ENCODE measurements at places on chromosomes 16 and 17.

DNA sequence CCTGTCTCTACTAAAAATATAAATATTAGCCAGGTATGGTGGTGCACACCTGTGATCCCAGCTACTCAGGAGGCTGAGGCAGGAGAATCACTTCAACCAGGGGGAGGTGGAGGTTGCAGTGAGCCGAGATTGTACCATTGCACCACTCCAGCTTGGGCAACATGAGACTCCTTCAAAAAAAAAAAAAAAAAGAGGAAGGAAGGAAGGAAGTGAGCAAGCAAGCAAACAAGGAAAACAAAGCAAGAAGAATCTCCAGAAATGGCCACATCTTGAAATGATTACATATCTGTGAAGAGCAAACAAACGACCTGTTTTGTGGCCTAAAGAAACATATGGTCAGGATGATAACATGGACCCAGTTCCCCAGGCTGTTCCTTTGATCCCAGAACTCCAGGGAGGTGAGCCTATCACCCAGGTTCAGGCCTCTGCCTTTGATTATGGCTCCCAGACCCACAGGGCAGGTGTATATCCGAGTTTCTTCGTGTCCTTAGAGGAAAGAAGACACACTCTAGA, 8.9 kb downstream of the ACOX1 start:
- no peak for DNase-seq

DNA sequence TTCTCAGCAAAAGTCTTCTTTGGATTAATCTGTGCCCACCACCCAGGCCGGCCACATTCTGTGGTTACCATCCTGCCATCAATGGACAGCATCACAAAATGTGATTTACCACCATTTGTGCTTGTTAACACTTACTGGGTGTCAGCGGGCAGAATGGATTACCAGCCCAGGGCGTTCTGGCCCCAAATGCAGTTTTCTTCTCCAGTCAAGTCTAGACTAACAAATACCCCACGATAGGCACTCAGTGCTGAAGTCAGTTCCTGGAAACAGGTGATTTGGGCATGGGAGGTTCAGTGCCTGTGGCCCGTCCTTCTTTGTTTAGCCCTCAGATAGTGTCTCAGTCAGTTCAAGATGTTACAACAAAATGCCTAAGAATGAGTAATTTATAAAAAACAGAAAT, 38.8 kb upstream of the PHOSPHO1 start:
- DNase-seq = no peak

GRCh38 chr17:38892620-38893019, 22.8 kb downstream of the LASP1 start:
- no peak for DNase-seq

DNA sequence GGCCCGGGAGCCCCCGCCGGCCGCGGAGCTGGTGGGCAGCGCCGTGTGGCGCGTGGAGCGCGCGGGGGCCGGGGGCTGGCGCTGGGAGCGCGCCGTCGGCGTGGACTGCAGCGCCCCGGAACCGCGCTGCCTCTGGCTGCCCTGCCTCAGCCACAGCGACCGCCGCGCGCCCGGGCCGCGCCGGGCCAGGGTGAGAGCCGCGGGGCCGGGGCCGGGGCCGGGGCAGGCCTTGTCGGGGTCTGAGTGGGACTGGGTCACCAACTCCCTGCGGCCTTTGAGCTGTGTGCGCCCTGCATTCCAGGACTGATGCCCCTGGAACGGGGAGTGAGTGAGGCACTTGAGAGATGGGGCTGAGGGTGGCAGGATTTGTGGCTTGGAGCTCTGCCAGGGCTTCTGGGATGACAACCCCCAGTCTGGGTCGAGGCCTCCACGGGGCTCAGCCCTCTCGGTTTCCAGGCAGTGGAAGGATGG, 25.7 kb downstream of the ARHGAP23 start:
- DNase-seq = peak; percentile 56

- DNase-seq = no peak
These were observed 9.7 kb downstream of the ENPP7 start for GRCh38 chr17:79740413-79740812.

DNA sequence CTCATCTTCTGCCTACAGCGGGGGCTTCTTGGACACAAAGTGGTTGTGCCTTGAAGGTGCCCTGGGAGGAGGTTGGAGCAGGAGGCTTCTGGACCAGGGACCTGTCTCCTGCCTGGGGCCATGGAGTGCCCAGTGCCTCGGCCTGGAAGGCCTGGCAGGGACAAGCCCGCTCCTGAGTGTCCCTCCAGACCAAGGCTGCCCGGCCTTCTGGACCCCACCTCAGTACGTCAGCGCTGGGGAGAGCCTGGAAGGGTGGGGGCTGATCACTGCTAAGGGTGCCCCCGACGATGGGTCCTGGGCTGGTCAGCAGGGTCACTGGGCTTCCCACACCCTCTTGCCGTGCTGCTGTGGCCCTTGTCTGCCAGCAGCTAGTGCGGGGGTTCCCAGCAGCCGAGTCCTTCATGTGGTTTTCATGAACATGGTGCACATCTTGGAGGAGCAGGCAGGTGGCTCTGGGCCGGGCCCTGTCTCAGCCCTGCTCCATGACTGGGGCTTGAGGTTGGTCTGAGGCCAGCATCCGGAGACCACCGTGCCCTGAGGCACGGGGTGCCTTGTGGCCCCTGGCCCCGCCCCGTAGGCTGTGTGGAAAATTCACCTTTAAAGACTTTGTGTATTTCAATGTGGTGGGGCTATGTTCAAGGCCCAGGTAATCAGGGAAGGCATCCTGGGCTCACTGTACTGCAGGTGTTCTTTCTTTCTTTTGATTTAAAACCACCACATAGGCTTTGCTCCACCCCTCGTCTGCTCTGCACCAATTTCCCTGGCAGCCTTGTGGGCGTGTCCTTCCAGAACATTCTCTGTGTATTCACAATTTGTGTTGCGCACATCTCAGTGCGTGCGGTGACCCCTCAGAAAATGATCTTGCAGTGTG, 22.4 kb downstream of the MGRN1 start:
- DNase-seq = no peak

DNA sequence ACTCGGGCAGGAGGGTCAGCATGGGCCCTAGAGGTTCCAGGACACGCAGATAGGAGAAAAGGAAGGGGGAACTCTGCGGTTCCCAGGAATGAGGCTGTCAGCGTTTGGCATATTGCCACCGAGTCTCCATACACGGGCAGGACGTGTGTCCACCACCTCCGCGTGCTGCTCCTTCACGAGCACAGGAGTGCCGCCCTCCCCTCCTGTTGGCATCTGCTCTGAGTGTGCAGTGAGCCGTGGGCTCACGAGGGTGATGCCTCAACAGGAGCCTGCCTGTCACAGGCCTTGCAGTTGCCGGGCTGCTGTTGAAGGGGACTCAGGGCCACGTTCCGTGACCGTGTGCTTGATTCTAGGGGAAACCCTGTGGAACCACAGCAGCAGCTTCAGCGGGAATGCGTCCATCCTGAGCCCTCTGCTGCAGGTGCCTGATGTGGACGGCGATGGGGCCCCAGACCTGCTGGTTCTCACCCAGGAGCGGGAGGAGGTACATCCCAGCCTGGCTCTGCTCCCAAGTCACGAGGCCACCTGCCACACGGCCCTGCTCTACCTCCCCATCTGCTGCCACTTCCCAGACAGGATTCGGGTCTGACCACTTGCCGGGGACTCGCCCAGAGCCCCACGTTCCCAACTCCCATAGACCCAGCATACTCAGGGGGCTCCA, 14.6 kb downstream of the RGS11 start:
- no peak for DNase-seq

GRCh38 chr17:49494399-49494985, 601 bp upstream of the NGFR start:
- DNase-seq = no peak

DNA sequence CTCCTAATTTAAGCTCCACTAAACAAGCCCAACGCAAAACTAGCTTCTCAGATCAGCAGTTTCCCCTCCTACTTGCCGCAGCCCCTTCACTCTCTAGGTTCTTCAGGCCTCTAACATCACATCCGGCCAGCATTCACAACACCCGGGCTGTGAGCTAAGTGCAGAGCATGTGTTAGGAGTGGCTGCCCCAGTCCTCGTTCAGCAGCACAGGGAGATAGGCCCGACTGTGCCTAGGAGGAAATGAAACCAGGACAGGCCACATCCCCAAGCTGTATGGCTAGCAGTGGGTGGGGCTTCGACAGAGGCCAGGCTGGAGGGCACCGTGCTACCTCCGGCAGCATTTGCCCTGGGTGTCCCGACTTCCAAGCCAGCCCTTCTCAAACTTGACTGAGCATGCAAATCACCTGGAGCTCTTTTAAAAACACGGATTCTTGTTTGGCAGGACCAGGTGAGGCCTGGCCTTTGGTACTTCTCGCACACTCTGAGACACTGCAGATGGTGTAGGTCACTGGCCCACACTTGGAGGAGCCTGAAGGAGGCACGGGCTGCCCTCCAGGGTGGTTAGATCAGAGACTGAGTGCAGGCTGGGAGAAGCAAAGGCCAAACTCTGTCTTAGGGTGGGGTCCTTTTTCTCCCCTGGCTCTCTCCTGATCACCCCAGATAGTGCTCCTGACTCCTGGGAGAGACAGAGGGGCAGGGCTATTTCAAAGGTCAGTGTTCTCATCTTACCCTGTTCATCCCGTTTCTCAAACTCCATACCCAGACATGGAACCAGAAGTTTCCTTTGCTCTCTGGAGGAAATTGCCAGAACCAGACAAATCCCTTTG, 202.0 kb downstream of the C16orf78 start:
- peak; percentile 96 for DNase-seq

DNA sequence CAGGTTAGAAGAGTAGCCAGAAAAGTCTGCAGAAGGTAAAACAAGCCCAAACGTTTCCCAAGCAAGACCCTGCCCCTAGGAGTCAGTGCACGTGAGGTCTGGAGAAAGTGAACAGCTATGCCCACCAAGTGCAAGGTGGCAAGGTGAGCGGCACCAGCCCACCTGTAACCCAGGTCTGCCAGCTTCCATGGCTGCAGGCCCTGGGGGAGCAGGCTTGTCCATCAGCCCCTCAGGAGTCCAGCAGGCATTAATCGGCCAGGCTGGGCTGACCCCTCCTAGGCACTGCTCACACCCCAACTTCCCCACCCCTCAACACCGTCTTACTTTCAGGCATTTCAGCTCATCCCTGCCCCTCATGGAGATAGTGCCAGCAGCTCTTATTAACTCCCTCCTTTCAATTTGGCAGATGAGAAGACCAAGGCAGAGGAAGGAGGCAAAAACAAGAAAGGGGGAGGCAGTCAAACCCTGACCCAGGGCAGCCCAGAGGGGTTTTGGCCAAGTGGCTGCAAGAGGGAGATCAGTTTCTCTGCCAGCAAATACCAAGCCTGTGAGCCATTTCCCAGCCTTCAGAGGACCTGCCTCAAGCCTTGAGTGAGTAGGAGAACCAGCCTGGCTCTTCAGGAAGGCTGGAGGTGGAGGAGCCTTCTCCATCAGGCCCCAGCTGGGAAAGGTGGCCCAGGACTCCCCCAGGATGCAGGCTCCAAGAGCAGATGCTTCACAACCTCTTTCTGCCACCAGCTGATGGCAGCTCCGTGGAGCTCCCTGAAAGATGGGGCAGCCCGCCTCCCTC, 14.7 kb downstream of the BEAN1 start:
- DNase-seq = no peak

DNA sequence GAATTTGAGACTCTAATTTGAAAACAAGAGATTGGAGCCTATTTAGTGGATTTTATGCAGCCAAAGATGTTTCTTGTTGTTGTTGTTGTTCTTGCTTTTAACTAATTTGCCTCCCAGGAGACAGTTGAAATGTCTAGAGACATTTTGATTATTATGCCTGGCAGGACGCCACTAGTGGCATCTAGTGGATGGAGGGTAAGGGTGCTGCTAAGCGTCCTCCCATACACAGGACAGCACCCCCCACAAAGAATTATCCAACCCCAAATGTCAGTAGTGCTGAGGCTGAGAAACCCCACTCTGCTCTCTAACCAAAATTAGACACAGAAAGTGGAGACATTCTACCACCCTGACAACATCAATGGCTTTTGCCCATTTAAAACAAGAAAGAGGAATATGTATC, 15.4 kb upstream of the HSBP1 start:
- no peak for DNase-seq

DNA sequence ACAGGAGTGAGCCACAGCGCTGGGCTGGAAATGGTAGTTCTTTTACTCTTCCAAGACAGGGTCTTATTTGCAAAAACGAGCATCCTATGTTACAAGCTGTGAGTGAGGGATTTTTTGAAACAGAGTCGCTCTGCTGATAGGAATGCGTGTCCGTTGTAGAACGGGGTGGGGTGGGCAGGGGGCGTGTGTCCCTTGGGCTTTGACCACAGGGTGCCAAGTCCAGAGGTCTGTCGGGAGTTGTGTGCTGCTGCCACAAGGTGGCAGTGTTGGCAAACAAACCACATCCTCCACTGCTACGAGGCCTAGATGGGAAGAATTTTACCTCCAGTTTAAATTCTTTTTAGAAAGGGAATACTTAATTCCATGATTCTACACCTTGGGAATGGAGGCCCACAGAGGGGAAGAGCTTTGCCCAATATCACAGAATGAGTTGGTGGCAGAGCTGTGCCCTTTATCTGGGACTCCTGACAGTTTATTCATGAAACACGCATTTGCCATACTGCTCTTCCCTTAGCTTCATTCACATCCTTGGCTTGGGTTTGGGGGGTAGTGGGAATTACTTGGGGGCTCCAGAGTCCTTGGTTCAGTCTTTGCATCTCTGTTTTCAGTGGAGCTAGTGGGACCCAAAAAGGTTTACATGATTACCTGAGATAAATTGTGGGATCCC, 30.6 kb upstream of the ETV4 start:
- DNase-seq = peak; percentile 74

GRCh38 chr17:75380315-75380714, 25.2 kb downstream of the GRB2 start:
- no peak for DNase-seq

DNA sequence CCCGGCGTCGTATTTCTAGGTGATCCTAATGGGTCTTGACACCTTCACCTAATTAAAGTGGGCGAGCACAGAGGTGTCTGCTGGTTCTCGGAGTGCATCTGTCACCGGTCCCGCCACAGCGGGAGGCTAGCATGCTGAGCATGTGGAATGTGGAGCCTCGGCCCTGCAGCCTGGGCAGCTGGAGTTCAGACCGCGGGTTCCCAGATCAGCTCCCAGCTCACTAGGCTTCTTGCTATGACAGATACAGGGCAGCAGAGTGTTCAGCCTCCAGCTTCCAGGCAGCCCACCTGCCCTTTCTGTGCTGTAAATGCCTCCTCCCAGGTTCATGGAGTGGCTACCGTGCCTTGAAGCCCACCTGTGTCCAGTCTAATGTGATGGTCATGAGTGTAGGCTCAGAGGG, 166.7 kb downstream of the CPPED1 start:
- no peak for DNase-seq

DNA sequence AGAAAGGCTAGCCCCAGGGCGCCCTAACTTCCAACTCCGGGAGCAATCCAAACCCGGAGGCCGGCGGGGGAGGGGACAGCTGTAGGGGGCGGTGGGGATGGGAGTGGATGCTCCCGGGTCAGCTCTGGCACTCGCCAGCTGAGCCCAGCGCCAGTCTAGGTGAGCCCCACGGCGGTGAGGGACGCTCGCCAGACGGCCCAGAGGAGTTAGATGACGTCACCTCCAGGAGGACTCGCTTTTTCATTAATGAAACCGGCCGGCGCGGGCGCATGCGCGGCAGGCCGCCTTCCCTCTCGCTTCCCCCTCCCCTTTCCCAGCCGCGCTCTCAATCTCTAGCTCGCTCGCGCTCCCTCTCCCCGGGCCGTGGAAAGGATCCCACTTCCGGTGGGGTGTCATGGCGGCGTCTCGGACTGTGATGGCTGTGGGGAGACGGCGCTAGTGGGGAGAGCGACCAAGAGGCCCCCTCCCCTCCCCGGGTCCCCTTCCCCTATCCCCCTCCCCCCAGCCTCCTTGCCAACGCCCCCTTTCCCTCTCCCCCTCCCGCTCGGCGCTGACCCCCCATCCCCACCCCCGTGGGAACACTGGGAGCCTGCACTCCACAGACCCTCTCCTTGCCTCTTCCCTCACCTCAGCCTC, at the start of gene NF1:
Gene NF1, plus strand, starts transcription at position 378 of the 636 bp plus-strand sequence. CDS start 333 bp downstream, outside the sequence.
- peak; percentile 97 for DNase-seq

Measured in RPMI8226 (cell line).